ENCODE measurements at places on chromosomes 6 and 20.

DNA sequence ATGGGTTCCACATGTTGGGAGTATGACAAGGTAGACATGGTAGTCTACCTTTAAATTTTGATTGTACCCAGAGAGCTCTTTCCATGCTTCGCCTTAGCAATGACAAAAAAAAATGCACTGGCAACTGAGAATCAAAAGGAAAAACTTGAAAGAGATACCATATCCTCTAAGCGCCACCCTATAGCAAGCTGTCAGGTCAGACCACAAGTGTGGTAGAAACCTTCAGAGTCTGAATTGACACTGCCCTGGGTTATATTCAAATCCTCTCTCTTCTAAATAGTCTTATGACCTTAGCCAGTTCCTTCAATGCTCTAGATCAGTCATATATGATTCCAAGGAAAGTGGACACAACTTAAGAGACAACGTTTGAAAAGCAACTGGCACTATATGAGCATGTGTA lies 45.6 kb upstream of the SMLR1 start:
- H3K4me3 ChIP-seq, result no peak overlapping the region
- no peaks in the 10 kb centered on the region for H3K36me3 ChIP-seq
- H3K4me1 ChIP-seq, result no peaks in the 10 kb centered on the region

- no peaks in the 10 kb centered on the region for H3K36me3 ChIP-seq
- H3K4me3 ChIP-seq, result no peak overlapping the region
- no peak for DNase-seq
- no peaks in the 10 kb centered on the region for H3K4me1 ChIP-seq
Observed at GRCh38 chr6:47103931-47104330, 61.8 kb upstream of the ADGRF1 start.

DNA sequence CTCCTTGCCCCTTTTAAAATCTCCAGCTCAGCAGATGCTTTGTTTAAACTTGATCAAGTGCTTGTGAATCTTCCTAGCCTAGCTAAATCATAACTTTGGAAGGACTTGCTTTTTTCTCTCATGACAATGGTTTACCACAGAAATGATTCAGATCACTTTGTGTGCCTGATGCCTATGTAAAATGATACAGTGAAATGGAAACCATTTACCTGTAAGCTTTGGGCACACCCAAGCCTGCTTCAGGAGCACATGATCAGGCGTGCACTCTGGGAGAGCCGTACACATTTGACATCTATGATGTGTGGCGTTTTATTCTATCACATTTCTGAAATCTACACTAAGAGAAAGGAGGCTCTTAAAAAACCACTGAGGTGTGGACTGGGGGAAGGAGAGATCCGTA lies 41.1 kb downstream of the PTPN1 start:
- no peak for DNase-seq
- no peaks in the 10 kb centered on the region for H3K4me1 ChIP-seq
- no peaks in the 10 kb centered on the region for H3K36me3 ChIP-seq
- no peak overlapping the region for H3K27ac ChIP-seq

GRCh38 chr6:143744551-143745165 lies 66.9 kb downstream of the PHACTR2 start:
- peak overlapping the region; percentile 40 for H3K27ac ChIP-seq
- no peaks in the 10 kb centered on the region for H3K36me3 ChIP-seq
- no peak for DNase-seq
- peaks cover 5% of the 10 kb centered on the region for H3K4me1 ChIP-seq
- H3K27me3 ChIP-seq, result no peaks in the 10 kb centered on the region
- no peak overlapping the region for H3K4me3 ChIP-seq
